ENCODE measurements at places on chromosomes 7 and 10. TPM values are rescaled to one million over a fixed set of nuclear protein-coding genes. Genes with fewer than 3 reads are reported as not detected.

DNA sequence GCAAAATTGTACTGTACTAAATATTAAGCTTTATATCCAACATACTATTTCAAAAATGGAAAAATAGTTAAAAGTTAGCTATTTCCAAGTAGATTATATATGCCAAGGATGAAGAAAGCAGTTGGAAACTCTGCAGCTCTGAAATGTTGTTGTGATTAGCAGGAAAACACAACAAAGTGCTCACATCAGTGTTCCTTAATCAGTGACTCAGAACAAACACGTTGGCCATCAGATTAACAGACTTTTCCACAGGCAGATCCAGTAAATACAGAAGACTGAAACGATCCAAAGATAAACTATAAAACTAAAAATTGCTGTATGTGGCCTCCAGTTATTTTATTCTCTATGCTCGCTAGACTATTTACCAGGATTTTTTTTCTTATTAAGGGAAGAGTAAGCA, 99.6 kb upstream of the SEMA3D start:
- no peak for DNase-seq

The PTN gene
- polyA plus RNA-seq: not detected

- DNase-seq: no peak
Measured at GRCh38 chr7:37096341-37096740, 352.3 kb downstream of the ELMO1 start.

The CAMK1D gene
- under 0.01 TPM for polyA plus RNA-seq

DNA sequence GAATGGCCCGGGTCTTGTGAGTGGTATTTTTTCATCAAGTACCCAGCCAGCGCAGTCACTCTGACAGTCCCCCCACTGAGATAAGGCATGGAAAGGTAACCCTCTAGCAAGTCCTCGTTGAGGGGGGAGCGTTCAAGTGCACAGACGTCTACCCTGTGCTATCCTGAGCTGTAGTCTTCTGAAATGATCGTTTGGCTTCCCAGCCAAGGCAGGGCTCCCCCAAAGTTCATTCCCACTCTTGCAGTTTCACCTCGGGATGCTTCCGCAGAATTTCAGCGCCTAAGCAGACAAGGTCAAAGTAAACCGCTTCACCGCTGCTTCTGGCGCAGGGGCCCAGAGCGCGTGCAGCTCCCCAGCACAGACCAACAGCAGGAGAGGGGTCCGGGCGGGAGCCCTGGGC, 1.8 kb downstream of the INSYN2A start:
- no peak for DNase-seq

DNA sequence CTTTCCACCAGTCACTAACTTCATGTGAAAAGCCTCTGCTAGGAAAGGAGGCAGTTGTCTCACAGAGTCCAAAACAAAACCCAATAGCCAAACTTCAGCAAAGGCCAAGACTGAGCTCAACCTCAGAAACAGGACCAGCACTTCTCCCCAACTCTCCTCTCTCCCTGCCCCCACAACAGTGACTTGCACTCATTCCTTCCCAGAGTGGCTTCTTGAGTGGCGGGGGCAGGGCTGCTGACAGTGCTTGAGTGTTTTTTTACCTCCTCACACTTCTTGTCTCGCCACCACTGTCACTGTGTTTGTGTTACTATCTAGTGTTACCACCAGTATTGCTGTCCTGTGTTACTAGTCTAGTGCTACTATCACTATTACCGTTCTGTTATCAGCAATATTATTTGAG, 206.8 kb downstream of the KLF6 start:
- no peak for DNase-seq

The ORC5 gene
- 4.8 TPM for polyA plus RNA-seq

GRCh38 chr7:155455776-155456737, 1.9 kb upstream of the EN2 start:
- no peak for DNase-seq

The PCLO gene
- 0.10 TPM for polyA plus RNA-seq

DNA sequence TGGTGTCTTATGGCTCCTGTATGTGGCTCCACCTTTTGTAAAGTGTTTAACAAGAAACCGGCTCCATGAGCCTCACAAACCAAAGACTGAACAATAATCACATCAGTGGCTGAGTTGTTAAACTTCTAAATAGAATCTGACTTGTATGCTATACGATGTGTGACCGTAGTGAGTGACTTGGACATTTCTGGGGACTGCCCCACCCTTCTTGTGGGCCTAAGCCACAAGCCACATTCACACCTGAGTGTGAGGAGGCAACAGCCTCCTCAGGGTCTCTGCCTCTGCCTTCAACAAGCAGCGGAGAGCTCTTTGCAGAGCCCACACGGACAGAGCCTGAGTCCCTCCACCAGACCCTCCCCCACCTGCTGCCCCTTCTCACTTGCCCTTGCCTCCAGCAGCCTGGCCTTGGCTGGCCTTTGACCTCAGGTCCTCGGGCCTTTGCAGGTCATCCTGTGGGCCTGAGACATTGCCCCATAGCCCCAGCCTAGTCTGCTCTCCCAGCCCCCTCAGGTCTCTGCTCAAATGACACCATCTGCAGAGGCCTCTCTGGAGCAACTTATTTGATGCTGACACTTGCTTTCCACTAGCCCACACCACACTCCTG, 156.8 kb upstream of the TNS3 start:
- peak; percentile 28 for DNase-seq

DNA sequence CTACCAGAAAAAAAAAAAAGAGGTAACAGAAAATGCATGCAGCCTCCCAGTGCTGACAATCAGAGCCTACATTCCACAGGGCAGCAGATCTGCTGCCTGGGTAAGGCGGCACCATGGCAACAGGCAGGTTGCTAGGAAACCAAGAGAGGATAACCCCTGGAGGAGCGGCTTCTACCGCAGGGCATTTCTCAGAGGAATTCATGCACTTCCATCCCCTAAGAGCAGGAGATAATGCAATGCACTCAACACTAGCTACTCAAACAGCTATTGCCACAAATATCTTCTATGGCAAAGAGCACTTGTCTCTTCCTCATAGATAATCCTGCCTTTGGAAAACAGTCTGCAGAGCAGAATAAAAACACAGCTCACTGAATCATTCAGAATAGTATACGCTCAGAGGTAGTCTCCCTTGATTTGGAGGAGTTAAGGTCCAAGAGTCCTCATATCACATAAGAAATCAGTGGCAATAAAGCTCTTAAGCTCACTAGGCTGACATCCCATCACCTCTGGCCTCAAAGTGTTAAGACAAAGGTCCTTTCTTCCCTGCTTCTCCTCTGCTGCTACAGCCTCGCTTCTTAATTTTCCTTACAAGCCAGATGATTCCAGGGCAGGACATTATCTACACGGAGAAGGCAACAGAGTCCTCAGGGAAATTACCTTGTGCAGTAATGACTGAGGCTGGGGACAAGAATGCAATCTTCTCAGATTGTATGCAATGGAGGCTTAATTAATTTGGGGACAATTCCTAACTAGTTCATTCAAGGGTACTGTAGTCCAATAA, 10.7 kb downstream of the PSAP start:
- DNase-seq: no peak

DNA sequence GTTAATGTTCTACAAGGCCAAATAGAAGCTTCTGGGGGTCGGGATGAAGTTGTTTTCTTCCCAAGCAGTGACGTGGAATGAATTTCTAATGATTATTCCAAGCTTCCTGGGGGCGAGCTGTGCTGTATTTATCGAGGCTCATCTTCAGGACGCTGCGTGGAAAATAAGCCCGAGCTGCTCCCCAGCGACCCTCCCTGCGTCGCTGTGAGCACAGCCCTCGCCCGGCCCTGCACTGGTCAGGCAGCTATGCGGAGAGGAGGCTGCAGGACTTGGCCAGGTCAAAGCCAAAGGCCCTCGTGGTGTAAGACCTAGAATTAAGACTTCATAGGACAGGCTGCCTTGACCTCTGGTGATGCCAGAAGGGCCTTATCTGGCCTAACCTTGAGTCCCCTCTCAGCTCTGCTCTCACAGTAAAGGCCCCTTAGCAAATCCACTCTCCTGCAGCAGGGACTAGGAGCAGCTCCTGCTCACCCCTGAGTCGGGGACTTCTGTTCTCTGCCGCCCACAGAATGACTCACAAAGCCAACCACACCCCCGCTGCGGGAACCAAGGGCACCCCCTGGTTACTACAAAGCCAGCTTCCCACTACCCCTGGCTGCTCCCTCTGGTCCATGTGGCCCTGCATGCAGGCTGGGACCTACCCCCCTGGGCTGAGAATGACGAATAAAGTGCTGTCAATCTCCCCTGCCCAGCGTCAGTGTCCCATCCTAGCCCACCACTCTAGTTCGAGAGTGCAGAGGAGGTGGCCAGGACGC, 501.6 kb downstream of the TCERG1L start:
- no peak for DNase-seq

DNA sequence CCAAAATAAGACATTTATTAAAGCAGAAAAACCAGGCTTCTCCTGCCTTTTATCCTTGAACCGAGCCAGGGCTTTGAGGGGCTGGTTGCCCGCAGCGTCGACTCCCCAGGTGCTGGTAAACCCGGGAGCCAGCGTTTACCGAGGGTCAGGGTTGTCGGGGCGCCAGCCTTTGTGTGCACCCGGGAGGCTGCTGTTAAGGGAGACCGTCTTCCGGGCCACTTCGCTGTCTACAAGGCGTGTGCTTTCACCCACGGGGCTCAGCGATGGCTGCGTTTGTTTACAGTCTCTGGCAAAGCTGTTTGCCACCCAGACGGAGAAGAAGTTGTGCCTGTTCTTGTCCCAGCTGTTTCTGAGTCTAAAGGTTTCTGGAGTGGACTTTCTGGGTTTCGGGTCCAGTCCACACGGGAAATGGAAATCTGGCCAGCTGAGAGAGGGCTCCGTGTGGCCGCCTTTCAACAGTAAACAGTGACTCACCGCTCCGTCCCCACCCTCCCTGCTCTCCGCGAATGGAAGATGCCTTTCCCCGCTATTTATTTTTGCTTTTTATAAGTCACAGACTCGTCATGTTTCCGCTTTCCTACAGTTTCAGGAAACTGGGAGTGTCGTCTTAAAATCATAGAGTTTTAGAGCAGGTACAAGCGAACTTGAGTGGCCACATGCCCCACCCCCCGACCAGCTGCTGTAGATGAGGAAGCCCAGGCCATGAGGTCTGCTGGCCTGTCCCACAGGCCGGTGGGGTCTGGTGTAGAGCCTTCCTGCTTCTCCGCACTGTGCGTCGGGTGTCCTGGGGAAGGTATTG, 2.2 kb downstream of the MAFK start:
- peak; percentile 77 for DNase-seq

DNA sequence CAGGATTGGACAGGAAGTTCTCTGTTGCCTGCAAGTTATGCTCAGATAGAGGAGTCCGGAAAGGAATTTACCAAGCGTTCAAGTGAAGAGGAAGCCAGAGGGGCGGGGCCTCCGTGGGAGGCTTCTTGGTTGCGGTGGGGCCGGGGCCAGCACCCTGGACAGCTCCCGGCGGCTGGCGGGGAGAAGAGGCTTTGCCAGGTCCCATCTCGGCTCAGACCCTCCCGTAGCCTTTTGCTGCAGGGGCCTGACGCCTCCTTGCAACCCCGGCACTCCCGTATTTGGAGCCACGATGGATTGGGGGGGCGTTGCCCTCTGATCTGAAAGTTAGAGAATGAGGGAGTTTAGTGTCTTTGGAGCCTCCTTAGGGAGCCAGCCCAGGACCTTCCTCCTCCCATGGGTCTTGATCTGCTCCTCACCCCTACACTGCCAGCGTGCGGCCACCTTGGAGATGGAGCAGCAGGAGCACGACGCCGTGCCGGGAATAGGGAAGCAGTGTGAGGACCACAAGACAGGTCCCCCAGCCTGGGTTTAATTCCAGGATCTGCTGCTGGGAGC, 3.1 kb upstream of the SLC18A3 start:
- peak; percentile 33 for DNase-seq

The HMX3 gene
- not detected for polyA plus RNA-seq

The PNLIPRP2 gene
- polyA plus RNA-seq: 0.56 TPM

All from HepG2 (cell line).